ENCODE measurements at places on chromosomes 16 and 17. TPM values are rescaled to one million over a fixed set of nuclear protein-coding genes. Genes with fewer than 3 reads are reported as not detected.

DNA sequence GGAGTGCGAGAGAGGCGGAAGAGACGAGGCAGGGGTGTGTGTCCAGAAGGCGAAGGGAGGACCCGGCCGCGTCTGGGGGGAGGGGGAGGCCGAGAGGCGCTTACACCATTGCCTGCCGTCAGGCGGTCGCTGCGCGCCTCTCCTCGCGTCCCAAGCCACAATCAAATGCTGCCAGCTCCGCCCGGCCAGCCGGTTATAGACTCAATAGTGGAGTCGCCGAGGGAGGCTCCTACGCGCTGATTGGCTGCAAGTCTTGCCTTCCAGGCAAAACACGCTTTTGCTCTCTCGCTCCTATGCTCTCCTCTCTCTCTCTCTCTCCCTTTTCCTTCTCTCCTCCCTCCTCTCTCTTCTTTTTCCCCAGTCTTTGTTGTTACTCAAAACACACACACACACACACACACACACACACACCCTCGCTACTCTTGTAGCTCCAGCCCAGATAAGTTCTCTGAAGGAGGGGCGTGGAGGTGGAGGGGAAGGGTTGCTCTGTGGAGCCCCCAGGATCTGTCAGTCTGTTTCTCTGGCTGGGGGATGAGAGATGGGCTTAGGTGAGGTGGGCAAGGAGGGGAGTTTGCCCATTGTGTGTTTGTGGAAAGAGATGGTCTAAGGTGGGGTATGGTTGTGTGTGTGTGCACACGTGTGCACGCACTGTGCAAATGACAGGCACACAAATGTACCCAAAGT, at the start of gene DLX3:
Gene DLX3, minus strand, starts transcription at position 170 of the 684 bp plus-strand sequence. CDS start 226 bp downstream, outside the sequence.
- peak within 1 kb of the TSS; percentile 44 for H3K4me3 ChIP-seq
- no peak within 1 kb of the TSS for H3K27ac ChIP-seq
- no peak for DNase-seq
- H3K27me3 ChIP-seq = peaks cover 54% of the 10 kb centered on the region
- H3K36me3 ChIP-seq = no peaks in the 10 kb centered on the region
- peaks cover 37% of the 10 kb centered on the region for H3K4me1 ChIP-seq

The UNC119 gene
- total RNA-seq = 38.8 TPM

The GINS3 gene
- total RNA-seq = 2.2 TPM

GRCh38 chr16:27920391-27920891, 143.1 kb downstream of the GSG1L start:
- no peak overlapping the region for H3K4me3 ChIP-seq
- H3K27me3 ChIP-seq = peaks cover 3% of the 10 kb centered on the region
- no peaks in the 10 kb centered on the region for H3K4me1 ChIP-seq
- H3K36me3 ChIP-seq = no peaks in the 10 kb centered on the region
- DNase-seq = no peak

DNA sequence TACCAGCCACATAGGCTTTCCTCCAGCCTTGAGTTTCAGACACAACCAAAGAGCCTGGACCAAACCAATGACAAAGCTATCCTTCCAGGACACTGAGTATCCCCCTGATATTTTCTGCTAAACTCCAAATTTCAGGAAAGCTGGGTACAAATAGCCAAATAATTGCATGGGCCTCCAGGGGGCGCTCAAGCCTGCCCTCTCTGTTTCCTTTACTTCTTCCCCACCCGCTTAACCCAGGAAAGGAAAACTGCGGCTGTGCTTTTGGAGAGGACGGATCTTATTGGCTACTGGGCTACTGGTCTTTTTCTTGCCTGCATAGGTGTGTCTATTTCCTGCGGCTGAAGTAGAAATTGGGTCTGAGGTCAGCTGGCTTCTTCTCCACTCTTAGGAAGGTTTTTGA, 30.1 kb downstream of the GNGT2 start:
- H3K4me1 ChIP-seq = peaks cover 4% of the 10 kb centered on the region
- H3K27me3 ChIP-seq = no peaks in the 10 kb centered on the region
- no peak overlapping the region for H3K27ac ChIP-seq

- H3K4me3 ChIP-seq = no peak overlapping the region
- H3K27me3 ChIP-seq = no peaks in the 10 kb centered on the region
- H3K4me1 ChIP-seq = peaks cover 39% of the 10 kb centered on the region
- peaks cover 88% of the 10 kb centered on the region for H3K36me3 ChIP-seq
- no peak for DNase-seq
- H3K27ac ChIP-seq = no peak overlapping the region
These were observed 9.2 kb downstream of the HERPUD1 start for GRCh38 chr16:56941092-56941491.

- no peak overlapping the region for H3K4me3 ChIP-seq
- H3K4me1 ChIP-seq = no peaks in the 10 kb centered on the region
- DNase-seq = no peak
These were observed 8.1 kb upstream of the NKD1 start for GRCh38 chr16:50539822-50540710.

Data from CD4-positive, alpha-beta memory T cell (primary cell).